ENCODE measurements at places on chromosomes 7 and 10. TPM values are rescaled to one million over a fixed set of nuclear protein-coding genes. Genes with fewer than 3 reads are reported as not detected.
A peak's percentile ranks its signal among the peaks of the same experiment; 100 is the strongest.

DNA sequence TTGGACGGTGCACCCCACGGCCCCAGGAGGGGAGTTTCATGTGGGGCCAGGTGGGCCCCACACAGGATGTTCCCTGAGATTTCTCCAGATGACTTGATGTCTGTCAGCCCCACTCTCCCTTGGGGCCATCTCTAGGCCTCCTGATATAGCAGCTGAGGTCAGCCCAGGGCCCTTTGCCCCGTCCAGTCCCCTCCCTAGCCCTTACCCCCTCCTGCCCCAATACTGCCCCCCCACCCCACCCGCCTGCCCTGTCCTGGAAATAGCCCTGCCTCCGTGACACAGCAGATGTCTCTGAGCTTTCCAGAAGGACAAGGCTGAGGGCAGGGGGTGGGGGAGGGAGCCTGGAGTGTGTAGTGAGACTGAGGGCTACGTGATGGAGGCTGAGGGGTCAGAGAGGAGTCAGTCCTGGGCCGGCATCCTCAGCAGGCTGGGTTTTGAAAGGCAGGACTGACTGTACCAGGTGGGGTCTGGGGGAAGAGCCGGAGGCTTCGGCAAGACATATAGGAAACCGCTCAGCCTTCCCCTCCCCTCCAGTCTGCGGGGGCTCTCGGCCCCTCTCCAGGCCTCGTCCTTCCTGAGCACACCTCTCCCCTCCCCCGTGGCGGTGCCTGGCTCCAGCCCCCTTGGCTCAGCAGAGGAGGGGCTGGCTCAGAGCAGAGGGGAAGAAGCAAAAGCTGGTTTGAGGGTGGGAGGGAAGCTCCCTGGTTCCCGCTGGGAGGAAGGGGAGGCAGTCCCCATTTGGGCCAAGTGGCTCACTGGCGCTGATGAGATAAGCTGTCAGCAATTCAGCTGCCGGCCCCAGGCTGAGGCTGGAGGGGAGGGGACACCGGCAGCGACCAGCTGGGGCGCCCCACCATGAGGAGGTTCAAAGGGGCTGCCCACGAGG is 2.0 kb downstream of the FLNC start:
- DNase-seq = peak; percentile 59

Gene GIMAP8
- polyA plus RNA-seq = 14.3 TPM

DNA sequence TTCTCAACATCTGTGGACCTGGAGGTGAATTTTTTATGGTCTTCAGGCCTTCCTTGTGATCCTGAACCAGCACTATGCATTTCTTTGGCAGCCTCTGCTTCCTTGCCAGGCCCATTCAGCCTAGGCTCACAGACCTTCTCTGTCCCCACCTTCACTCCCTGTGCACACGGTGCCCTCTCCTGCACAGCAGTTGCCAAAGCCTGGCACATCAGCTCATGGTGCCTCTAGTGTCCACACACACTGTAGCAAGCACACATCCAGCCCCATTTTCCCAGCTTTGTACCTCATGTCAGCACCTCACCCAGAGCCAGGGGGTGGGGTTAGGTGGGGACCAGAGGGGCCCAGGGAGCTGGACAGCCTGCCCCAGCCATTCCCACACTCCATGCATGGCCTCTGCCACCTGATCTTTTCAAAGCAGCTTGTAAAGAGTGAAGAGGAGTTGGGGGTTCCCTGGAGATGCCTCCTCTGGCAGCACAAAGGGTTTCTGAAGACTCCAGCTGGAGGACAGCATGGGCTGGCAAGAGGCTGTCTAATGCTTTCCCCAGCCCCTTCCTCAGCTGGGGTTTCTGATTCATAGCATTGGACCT is 57.9 kb upstream of the TMEM72 start:
- DNase-seq = no peak

DNA sequence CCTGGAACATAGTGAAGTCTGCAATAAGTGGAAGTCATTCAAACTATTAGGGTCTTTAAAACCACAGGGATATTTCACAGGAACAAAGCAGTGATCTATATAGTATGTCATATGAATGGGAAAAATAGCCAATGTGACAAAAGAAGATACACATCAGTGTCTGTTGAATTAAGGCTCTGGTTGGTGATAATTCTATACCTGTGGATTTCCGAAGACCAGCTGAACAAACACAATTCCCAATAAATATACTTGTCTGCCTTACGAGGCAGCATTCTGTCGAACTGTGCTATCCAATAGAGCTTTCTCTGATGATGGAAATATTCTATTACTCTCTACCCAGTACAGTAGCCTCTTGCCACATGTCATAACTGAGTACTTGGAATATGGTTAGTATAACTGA is 55.9 kb upstream of the CAV2 start:
- DNase-seq = no peak

DNA sequence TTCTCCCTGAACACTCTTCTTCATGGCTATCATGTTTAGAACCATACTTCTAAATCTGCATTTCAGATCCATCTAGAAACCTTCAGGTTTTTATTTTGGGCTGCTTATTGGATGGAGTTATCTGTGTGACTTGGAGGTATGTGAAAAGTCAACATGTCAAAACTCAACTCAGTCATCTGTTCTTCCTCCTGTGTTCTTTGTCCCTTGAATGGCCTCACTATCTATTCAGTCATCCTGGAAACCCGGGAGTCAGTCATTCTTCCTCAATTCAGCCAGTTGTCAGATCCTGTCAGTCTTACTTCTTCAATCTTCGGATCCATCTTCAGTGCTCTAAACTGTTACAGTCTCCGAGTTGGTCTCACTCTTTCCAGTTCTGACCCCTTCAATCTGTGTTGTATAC is 52.2 kb downstream of the VKORC1L1 start:
- no peak for DNase-seq

DNA sequence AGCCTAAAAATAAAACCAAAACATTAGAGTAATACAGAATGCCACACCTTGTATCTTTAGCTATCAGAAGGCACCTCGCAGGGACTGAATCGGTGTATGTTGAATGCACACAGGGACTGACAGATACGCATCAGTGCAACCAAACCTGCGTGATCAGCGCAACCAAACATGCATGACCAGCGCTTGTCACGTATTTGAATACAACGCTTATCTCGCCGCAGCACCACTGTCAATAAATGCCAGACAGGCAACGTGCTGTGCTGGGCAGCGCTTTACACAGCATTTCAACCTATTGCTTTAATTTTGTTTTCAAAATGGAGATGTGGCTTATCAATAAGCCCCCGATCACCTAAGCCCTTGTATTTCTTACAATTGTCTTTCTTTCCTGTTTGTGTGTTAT is 242.4 kb downstream of the SFMBT2 start:
- DNase-seq = no peak

Gene TMEM225B
- 1.1 TPM for polyA plus RNA-seq

- DNase-seq = peak; percentile 60
Observed at GRCh38 chr7:127650847-127651555, 993 bp upstream of the SND1 start.

Gene OIT3
- 0.08 TPM for polyA plus RNA-seq

Gene KEL
- 0.18 TPM for polyA plus RNA-seq

Gene LRRC61
- 11.8 TPM for polyA plus RNA-seq

DNA sequence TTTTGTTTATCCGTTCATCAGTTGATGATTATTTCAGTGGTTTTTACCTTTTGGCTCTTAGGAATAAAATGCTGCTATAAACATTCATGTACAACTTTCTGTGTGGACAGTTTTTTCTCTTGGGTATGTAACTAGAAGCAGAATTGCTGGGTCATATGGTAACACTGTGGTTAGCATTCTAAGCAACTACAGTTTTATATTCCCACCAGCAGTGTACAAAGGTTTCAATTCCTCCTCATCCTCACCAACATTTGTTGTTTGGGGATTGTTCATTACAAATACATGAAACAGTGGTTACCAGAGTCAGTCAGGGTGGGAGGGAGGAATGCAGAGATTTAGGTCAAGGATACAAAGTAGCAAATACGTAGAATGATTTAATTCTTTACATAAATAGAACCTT is 97.0 kb downstream of the NPSR1 start:
- no peak for DNase-seq

DNA sequence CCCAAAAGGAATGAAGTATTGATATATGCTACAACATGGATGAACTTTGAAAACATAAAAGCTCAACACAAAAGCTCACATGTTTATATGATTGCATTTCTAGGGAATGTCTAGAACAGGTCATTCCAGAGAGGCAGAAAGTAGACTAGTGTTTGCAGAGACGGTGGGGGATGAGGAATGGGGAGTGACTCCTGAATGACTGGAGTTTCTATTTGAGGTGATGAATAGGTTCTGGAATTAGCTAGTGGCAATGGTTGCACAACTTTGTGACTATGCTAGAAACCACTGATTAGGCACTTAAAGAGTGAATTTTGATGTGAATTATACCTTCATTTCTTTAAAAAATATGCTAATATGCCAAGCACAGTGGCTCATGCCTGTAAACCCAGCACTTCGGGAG is 6.9 kb downstream of the KPNA7 start:
- no peak for DNase-seq

GRCh38 chr7:102261451-102261850 is 25.2 kb upstream of the SH2B2 start:
- no peak for DNase-seq

- DNase-seq = no peak
Observed at GRCh38 chr10:90787393-90788198, 70.2 kb downstream of the HTR7 start.

Gene TSPAN12
- 13.8 TPM for polyA plus RNA-seq

Gene CCDC172
- polyA plus RNA-seq = not detected

GRCh38 chr10:31158011-31158658 is 126.5 kb upstream of the ZNF438 start:
- no peak for DNase-seq

DNA sequence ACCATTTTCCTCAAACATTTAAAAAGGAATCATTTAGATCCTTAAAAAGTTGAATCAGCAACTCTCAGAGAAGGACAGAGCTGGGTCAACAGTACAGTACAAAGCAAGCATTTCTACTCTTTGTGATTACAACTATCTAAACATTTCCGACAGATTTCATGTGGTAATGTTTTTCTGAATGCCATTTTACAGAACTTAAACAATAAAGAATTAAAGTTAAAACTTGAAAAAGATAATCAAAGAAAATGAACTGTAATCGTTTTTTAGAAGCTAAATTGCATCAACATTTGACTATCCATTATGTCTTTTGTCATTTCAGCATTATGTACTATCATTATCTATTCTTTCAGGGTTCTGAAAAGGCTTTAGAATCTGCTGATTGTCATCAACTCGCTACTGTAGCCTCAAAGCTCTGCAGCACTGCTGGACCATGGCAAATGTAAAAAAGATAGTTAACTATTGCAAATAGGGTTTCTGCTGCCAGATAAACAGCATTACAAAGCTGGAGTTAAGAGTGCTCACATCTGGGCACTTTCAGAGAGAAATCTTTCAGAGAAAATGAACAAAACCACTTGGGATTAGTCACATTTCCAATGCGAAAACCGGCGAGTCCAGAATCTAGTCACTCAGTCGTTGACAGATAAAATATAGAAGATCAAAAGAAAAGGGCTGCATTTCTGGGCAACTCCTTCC is 160.4 kb upstream of the LAMB4 start:
- no peak for DNase-seq

DNA sequence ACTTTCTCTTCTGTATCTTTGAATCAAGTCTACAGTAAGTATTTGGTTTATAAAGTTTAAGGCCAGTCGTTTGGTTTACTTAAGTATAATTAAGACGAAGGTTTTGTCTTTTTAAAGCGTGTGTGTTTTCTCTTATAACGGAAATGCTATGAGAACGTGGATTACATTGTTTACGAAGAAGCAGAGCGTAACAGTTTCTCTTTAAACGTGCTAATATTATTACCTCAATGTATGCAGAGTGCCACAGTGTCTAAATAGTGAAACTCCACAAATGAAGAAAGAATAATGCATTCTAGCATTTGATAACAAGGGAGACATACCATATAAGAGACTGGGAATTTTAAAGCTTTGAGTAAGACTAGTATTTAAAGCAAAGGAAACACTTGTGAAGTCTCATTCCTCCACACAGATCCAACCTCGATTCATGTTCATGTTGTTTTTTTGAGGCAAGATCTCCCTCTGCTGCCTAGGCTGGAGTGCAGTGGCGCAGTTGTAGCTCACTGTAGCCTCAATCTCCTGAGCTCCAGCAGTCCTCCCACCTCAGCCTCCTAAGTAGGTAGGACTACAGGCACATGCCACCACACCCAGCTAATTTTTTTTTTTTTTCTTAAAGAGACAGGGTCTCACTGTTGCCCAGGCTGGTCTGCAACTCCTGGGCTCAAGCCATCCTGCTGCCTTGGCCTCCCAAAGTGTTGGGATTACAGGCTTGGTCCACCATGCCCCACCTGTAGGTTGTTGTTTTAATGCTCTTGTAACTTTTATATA is 75.1 kb downstream of the ANKRD61 start:
- no peak for DNase-seq

- DNase-seq = no peak
Observed at GRCh38 chr7:143300959-143301935, 13.1 kb downstream of the CASP2 start.

Gene GNAT3
- polyA plus RNA-seq = not detected

Gene SH2D4B
- not detected for polyA plus RNA-seq

- no peak for DNase-seq
Observed at GRCh38 chr7:330511-331230, 40.7 kb downstream of the FOXL3 start.

DNA sequence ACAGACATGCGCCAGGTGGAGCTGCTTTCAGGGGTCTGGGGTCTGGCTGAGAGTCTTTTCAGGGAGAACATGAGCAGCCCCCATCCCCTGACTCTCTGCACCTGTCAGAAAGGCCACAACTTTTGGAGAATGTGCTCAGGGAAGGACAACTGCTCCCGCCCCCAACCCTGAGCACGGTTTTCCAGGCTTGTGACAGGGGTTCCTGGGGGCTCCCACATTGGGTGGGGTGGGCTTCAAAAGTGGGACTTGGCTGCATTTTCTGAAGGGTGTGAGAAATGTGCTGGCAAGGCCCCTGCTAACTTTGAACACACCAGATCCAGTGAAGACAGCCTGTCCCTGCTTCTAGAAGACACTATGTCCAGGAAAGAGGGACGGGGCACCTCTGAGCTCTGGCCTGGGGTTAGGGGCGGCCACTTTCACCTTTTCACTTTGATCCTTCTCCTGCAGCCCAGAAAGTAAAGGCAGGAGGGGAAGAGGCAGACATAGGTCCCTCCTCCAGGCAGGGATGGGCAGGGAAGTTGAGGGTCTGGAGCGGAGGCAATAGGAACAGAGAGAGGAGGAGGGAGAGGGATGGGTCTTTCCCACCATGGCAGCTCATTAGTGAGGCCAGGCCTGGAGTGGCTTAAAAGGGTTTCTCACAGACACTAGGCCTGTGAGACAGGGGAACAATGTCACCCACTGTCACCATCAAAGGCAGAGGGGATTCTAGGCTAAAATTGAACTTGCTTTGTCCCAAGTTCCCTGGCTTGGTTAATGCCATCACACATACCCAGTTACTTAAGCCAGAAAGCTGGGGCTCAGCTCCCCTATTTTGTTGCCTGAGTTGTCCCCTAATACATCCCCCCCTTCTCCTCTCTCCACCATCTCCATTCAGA is 1.5 kb downstream of the KCP start:
- DNase-seq = no peak

- no peak for DNase-seq
Observed at GRCh38 chr7:2180081-2180480, 52.7 kb downstream of the MAD1L1 start.

Gene PAOX
- 8.9 TPM for polyA plus RNA-seq

Gene PIK3CG
- 0.82 TPM for polyA plus RNA-seq

- DNase-seq = no peak
Observed at GRCh38 chr7:51158742-51159445, 157.7 kb downstream of the COBL start.
